Esophagus mucosa (tissue), 1 donor: ENCODE measurements at places on chromosomes 7 and 10. TPM values are rescaled to one million over a fixed set of nuclear protein-coding genes. Genes with fewer than 3 reads are reported as not detected.

The WDFY4 gene
- 1.6 TPM for total RNA-seq

The GIGYF1 gene
- 10.4 TPM for total RNA-seq

The MRC1 gene
- 1.2 TPM for total RNA-seq

DNA sequence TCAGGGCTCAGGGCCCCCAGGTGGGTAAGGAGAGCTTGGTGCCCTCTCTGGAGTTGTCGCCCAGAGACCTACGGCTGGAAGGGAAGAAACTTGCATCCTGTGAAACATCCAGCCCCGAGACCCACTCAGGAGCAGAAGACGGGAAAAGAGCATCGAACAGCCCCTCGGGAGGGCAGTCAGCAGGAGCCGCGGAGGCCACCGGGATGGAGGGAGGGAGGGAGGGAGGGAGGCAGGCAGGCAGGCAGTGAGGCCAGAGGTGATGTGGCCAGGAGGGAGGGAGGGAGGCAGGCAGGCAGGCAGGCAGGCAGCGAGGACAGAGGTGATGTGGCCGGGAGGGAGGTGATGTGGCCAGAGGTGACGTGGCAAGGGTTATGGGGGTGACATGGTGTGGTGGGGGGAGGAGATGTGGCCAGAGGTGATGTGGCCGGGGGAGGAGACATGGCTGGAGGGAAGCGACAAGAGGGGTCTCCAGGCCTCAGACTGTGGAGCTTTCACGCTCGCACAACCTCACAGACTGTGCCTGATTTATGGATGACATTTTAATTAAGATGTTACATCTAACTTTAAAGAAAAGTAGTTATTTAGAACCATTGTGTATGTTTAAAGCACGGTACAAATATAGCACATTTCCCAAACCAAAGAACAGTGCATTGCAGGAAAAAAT is 141.1 kb downstream of the DIP2C start:
- ATAC-seq: no peak

- no peak for ATAC-seq
Measured at GRCh38 chr10:78718032-78718572, 350.7 kb upstream of the ZMIZ1 start.
